ENCODE measurements at places on chromosomes 2 and 18. TPM values are rescaled to one million over a fixed set of nuclear protein-coding genes. Genes with fewer than 3 reads are reported as not detected.
A peak's percentile ranks its signal among the peaks of the same experiment; 100 is the strongest.

GRCh38 chr18:79200546-79201268, 131.5 kb downstream of the ATP9B start:
- peak; percentile 25 for DNase-seq

GRCh38 chr2:235659767-235660322, 166.0 kb downstream of the AGAP1 start:
- DNase-seq: peak; percentile 90

GRCh38 chr2:71670430-71670795, 217.1 kb downstream of the DYSF start:
- no peak for DNase-seq

GRCh38 chr2:211494536-211494935, 938.1 kb downstream of the CPS1 start:
- DNase-seq: no peak

Gene PAIP2B
- total RNA-seq: under 0.01 TPM

Gene DOK6
- total RNA-seq: 2.6 TPM

DNA sequence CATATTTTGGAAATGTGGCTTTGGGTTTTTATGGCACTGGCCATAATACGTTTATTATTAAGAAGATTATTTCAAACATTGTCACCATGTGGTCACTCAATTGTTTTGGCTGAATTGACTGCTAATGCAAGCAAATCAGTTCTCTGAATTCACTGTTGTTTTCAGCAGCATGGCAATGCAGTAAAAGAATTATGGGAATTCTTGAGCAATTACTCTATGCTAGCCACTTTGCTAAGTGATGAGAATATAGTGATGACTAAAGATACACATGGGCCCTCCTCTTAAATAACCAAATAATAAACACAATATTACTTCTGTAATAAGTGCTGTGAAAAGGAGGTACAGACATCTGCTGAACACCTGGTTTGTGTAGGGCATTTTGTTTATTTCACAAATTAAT, 58.0 kb upstream of the FANCL start:
- no peak for DNase-seq

Gene GAD1
- not detected for total RNA-seq

- DNase-seq: no peak
Observed at GRCh38 chr2:23423873-23424680, 39.1 kb downstream of the KLHL29 start.

Gene HK2
- total RNA-seq: 31.2 TPM
